GOT3 (cell line): ENCODE measurements at places on chromosomes 4 and X.

GRCh38 chrX:24877854-24878650 lies 137.7 kb downstream of the ARX start:
- no peak for DNase-seq

DNA sequence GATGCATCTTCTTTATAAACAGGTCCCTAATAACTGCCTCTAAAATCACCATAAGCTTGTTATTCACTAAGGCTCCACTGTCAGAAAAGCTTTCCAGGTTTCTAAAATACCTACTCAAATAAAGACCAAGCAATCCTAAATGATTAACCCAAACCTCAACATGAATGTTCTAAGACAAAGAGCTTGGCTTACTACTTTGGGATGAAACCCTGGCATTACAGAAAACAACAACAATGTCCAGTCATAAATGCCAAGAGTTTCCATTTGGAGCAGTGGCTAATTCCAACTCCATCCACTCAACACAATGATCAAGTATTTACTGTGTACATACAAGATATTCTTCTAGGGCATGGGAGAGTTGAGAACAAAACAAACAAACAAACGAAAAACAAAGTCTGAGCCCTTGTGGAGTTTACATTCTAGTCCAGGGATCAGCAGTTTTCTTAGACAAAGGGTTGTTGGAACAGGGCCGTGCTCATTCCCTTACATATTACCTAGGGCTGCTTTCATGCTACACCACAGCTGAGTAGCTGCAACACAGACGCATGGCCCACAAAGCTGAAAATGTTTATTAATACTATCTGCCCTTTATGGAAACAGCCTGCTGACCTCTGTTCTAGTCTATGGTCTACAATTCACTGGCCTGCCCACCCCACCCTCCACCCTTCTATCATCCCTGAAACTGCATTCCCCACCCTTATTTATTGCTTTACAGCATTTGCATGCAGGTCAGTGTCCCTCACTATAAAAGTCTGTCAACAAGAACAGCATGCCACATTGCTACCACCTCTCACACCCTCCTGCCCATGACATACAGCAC lies 23.7 kb downstream of the ABCG2 start:
- DNase-seq = no peak

DNA sequence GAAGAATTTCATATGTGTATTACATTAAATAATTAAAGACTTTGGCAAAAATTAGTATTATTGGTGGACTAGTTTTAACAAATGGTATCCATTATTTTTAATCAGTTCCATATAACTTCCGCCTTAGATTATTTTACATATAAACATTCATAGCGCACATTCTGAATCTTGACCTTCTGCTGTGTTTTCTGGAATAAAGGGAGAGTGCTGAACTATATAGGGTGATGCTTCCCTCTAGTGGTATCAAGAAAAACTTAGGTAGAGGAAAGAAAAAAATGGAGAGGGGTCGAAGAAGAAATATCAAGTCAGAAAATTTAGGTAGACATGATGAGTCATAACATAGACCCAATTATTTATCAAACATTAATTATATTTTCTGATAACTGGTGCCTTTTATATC lies 155.6 kb upstream of the PACRGL start:
- no peak for DNase-seq

- no peak for DNase-seq
These were observed 656.7 kb downstream of the ZNF674 start for GRCh38 chrX:45888518-45888917.

GRCh38 chr4:105461621-105462382 lies 12.1 kb downstream of the PPA2 start:
- no peak for DNase-seq

- DNase-seq = no peak
These were observed 6.1 kb downstream of the ELF2 start for GRCh38 chr4:139170932-139171331.

GRCh38 chr4:37627263-37627662 lies 58.9 kb downstream of the RELL1 start:
- no peak for DNase-seq

DNA sequence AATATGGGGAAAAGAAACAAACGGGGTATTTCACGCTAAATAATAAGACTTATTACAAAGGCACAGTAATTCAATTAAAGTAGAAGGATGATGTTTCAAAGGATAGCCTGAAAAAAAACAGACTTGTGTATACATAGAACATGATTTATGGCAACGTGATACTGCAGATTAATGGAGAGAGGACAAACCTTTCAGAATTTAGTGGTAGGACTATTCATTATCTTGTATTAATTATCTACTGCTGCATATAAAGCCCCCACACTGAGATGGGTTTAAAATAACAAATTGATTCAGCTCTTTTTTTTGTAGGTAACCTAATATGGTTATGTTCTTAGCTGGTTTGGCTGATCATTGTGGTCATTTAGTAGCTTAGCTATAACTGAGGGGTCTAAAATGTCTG lies 1269.0 kb downstream of the FSTL5 start:
- DNase-seq = no peak

GRCh38 chr4:97457253-97457652 lies 686.0 kb downstream of the STPG2 start:
- DNase-seq = no peak

DNA sequence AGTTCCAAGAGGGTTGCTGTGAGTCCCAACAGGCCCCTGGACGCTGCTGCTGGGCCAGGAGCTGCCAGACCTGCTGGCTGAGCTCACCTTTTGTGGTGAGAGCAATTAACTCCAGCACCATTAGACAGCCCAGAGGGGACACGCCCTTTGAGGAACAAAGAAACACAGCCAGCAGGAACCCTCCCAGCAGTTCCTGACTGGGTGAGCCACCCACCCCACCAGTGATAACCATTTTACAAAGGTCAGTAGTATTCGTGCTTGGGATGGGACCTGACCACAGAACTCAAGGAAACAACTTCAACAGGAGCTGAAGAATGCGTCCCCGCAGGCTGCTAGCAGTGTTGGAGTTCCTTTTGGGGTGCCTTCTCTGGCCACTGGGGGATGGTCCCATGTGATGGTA lies 38.8 kb upstream of the AFAP1 start:
- DNase-seq = no peak

- DNase-seq = no peak
These were observed 59.1 kb downstream of the SORBS2 start for GRCh38 chr4:185752872-185753271.

- DNase-seq = no peak
These were observed 71.0 kb downstream of the STARD8 start for GRCh38 chrX:68718443-68718820.

DNA sequence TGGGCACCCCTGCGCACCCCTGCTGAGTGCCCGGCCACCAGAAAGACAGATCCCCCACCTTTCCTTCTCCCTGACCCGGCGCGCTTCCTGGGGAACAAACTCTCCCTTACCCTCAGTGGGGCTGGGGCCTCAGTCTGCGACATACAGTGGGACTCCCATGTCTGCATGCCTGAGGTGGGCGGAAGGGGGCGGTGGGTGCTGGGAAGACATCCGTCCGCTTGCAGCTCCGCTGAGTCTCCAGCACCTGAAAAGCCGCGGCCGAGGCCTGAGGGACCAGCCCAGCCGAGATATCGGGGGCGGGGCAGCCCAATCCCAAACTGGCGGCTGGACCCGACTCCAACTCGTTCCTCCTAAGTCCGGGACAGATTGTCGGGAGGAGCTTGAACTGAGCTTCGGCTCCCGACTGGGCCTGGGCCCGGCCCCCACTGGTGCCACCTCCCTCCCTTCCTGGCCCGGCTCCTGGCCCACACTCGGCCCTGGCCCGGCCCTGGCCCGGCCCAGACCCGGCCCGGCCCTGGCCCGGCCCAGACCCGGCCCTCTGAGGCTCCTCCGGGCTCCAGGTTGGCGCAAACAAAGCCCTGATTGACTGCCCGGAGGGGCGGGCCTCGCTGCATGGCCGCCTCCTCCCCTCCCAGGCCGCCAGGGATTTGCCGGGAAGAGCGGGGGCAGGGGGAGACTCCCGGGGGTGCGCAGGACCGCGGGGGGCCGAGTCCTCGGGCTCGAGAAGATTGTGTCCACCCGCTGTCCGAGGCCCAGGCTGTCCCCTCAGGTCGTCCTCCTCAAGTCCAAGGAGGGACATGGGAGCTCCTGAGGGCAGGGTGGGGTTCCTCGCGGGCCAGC lies 877 bp upstream of the SLC16A2 start:
- peak; percentile 2 for DNase-seq

GRCh38 chr4:81399306-81400086 lies 72.2 kb downstream of the RASGEF1B start:
- DNase-seq = no peak

- DNase-seq = no peak
These were observed 15.8 kb upstream of the LDB2 start for GRCh38 chr4:16914208-16914607.

DNA sequence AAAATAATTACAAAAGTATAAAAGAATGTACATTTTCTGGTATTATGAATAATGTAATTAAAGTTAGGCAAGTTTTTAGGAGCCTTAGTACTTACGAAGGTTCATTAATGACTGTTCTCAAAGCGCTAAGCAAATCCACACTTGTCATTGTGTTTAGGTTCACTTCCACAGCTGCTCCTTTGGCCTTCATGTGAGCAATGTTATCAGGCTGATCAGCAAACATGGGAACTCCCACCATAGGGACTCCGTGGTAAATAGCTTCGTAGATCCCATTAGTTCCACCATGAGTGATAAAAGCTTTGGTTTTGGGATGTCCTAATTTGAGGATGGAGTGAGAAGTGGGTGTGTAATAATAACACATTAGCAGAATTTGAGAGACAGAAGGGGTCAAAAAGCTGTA lies 45.1 kb downstream of the UGT2A2 start:
- DNase-seq = no peak

DNA sequence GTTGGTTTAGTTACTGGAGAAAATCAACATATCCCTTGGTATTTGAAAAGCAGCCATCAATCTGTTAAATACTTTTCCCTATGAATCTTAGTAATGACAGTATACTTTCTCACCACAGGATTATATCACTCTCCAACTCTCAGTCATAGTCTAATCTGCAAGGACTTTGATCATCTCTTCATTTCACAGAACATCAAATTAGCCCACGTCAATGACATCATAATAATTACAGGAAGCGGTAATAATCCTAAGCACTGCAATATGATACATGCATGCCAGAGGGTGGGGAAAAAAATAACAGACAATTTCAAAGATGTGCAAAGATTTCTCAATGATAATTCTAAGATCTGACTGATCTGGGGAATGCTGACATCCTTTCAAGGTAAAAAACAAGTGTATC lies 404.1 kb downstream of the GPM6A start:
- no peak for DNase-seq

GRCh38 chr4:109411964-109412363 lies 21.7 kb upstream of the SEC24B start:
- DNase-seq = no peak

- DNase-seq = no peak
These were observed 1414.7 kb upstream of the TENM3 start for GRCh38 chr4:180828455-180829018.

DNA sequence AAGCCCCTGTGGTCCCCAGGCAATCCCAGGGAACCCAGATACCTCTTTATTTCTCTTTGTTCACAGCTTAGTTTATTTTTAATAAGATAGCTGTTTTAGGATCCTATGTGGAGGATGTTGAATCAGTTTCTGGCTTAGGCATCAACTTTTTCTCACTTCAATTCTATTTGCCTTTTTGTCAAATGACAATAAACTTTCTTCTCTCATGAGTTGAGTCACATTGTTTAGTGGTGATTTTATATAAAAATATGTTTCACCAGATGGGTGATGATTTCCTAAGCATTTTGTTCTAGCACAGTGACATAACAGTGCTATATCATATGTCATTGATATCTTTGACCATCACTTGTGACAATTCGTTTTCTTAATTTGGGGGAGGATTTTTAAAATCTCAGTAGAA lies 198.1 kb upstream of the PUDP start:
- no peak for DNase-seq

DNA sequence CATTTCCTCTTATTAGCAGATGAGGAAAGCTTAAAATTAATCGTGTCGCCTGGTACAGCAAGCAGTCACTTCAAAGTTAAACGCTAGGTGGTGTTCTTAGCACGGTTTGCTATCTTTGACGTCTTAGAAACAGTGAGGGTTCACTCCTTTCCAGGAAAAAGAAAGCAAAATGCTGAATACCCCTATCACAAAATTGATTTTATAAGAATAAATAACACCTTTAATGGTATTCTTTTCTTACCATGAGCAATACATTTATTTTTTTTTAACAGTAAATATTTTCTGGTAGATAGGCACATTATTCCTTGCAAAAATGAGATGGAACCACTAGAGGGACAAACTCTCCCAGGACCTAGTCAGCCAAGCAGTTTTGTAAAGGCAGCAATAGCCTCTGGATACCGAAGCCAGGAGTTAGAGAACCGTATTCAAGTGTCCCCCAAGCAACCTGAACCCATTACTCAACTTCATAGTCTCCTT lies 153.9 kb downstream of the KDR start:
- no peak for DNase-seq

GRCh38 chr4:12206091-12206490 lies 777.4 kb upstream of the HS3ST1 start:
- DNase-seq = no peak

DNA sequence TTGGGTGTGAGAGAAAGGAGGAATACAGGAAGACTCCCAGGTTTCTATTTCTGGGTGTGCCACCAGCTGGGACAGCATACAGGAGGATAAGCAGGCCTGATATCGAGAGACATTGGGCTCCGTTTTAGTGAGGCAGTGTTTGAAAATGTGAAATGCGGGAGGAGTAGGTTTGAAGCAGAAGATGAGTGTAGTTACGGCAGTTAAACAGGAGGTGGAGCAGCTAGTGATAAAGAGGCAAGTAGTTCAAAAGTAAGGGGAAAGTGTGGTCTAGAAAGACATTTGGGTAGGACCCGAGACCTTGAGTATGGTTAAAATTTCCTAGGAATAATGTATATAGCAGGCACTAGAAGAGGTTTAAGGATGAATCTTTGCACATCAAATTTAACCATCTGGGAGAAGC lies 42.4 kb downstream of the DCUN1D4 start:
- DNase-seq = no peak

- DNase-seq = no peak
These were observed 41.1 kb upstream of the ANKRD17 start for GRCh38 chr4:73299548-73300280.

DNA sequence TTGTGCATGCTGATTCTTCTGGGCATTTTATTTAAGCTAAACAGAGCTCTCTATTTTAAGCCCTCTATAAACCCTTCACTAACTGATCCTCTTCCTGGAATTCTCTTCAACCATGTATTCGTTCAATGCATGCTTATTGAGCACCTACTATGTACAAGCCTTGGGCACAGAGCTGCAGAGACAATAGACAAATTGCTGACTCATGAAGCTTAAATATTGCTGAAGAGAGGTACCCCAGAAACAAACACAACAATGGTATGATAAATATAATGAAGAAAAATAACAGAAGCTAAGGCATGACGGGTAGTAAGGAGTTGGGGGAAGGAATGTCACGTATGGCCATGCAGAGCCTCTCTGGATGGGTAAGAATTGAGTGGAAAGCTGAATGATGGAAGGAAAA lies 222.2 kb downstream of the PPARGC1A start:
- no peak for DNase-seq

GRCh38 chr4:13117185-13117584 lies 367.0 kb downstream of the RAB28 start:
- DNase-seq = no peak
